ENCODE measurements at places on chromosomes 7 and 10.

GRCh38 chr7:90738249-90738648 is 142.1 kb downstream of the CDK14 start:
- DNase-seq: no peak

DNA sequence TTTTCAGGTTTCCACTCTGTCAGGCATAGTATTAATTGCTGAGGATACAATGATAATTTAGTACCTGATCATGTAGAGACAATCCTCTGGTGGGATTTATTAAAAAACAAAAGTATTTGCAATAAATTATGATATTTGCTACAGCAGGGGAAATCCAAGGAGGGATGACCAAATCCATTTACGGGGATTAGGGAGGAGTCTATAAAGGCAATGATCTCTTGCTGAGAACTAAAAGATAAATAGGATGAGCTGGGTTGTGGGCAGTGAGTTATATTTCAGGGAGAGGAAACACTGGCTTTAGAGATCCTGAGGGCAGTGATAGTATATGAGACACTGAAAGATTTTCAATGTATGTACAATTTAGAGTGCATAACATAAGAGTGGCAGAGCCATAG is 305.5 kb downstream of the GPR37 start:
- DNase-seq: no peak

GRCh38 chr7:74031403-74032190 is 3.6 kb downstream of the ELN start:
- DNase-seq: no peak

DNA sequence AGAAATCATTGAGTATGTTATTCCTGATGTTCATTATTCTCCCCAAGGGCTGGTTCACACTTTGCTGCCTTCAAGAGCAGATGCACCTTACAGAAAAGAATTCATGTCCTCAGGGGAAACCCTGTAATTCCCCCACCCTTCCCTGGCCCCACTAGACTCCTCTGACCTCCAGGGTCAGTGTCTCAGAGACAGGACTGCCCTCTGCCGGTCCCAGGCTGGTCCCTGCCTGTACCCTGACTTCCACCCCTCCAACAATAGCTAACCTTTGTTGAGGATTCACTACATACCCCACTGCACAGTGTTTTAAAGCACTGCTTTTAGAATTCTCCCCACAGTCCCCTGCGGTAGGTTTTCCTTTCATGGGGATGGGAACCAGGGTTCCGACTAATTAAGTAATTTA is 4.4 kb upstream of the SEPHS1 start:
- DNase-seq: no peak

DNA sequence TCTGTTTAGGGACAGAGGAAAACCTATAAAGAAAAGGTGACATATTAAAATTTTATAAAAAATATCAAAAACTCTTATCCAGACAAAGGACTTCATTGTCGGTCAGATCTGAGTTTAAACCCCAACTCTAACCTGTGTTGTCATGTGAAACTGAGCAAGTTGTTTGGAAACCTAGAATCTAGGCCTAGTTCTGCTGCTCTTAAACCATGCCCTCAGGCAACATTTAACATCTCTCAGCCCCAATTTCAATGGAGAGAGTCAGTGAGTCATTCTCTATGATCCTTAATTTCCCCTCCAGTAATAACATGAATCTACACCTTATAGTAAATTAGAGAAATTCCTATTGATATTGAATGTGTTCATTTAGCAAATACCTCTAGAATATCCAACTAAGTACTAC is 192.3 kb downstream of the IMMP2L start:
- no peak for DNase-seq

DNA sequence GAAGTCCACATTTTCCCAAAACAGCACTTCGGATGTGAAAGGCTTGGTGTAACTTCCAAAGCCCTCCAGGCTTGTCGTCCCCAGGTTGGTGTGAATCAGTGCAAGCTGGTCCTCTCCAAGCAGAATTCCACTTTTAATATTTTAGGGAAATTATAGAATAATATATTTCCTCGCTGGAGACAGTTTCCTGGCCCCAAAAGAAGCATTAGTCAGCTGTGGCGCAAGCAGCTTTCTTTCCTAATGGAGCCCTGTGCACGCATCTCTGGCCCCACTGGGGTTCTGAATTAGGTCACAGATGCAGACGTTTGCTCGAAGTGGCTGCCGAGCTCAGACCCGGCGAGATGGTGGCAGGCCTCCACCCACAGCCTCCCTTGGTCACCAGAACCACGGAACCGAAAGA is 33.3 kb upstream of the MNX1 start:
- DNase-seq: no peak

Data from Caco-2 (cell line).